ENCODE measurements at places on chromosomes 7 and 10.

DNA sequence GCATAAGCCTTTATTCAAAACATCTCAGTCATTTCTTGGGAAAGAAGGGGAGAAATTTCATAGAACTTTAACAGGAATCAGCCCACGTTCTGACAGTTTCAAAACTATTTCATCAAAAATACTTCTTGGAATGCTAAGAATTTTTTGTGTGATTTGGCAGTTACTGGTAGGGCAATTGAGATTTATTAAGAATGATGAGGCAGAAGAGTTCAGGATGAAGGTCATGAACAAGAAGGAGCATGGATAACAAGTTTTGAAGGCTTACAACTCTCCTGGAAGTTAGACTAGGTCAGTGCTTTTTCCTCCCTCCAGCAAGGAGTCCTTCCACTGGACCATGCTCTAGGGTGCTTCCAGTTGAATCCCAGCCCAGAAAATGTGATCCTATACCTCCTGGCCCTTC, 569.9 kb downstream of the ANKRD7 start:
- DNase-seq, result no peak

GRCh38 chr7:99040104-99040958, 103.6 kb downstream of the SMURF1 start:
- DNase-seq, result peak; percentile 88

DNA sequence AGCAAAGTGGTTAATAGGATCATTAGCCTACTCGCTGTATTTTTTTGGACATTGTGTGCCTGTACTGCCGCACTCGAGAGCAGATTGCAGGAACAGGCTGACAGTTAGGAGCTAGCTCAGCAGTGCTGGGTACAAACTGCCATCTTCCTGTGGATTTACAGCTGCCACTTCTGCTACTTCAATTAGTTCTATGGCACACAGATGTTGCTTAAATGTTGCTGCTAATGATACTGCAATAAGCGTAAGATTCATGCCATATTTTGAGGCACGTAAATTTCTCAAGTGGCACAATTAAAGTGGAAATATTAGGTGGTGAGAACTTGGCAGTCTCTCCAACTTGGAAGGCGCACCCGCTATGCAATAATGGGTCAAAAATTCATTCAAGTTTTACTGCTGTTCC, 171.9 kb downstream of the EBF3 start:
- DNase-seq, result no peak

DNA sequence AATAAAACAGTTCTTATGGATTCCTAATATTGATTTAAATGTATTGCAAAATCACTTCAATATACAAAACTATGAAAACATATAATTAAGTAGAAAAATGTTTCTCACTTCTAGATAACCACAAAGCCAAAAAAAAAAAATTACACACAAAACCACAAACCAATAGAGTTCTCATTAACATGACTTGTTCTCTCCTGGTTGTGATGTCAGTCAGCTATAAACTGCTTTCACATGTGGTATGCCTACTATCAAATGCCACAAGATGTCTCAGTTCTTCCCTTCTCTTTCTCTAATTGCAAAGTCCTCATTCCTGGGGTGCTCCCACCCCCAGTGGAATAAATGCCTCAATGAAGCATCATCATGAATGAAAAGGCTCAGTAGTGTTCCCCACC, 16.6 kb downstream of the GNAI1 start:
- peak; percentile 83 for DNase-seq

DNA sequence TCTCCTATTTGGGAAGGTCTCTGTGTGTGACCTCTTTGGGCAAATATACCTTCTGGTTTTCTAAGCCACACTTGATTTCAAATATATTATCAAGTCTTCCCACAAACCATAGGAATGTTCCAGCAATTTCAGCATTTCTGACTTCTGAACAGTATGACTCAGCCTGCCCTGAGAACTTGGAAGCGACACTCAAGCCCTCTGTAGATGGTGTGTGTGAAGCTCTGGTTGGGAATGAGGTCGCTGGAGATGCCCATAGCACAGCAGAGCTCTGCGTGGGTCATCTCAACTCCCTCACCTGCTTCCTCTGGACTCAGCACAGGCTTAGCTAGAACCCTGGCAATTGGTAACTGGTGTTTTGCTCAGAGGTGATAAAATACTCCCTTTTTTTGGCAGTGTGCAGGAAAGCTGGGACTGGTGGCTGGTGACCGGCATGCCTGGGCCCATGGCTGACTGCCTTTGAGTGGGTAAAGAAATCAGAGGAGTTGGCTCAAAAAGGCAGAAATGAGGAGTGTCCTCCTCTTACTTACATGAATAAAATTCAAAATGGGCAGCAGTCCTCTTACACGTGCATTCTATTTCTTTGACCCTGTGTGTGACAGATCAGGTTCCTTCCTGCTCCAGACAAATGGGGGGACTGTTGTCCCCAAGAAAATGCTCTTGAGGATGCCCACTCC, 87.5 kb upstream of the NRP1 start:
- DNase-seq, result no peak

DNA sequence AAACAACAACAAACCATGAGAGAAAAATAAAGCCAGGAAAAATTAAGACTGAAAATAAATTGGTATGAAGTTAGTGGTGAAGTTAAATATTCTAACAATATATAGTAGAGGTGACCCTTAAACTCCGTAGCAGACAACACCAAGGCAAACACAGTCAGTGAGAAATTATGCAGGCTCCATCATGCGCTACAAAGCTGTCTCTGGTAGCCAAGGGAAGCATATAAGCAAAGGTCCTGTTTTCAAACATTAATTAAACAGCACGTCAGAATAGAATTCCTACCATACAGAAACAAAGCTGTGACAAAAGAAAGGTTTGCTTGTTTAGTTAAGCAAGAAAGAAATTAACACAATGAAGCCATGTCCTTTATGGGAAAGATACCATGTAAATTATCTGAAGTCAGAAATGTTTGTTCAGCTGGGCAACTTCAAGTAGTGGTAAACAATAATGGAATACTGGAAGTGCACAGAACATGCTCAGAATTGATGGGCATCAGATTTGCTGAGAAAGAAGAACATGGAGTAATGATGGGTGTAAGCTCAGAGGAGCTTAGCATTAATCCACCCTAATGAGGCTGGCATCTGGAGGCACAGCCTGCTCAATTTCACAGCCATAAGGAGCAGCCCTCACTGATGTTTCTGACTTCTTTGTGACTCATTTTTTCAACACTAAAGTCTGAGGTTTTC, 75.7 kb downstream of the IGF2BP3 start:
- no peak for DNase-seq

DNA sequence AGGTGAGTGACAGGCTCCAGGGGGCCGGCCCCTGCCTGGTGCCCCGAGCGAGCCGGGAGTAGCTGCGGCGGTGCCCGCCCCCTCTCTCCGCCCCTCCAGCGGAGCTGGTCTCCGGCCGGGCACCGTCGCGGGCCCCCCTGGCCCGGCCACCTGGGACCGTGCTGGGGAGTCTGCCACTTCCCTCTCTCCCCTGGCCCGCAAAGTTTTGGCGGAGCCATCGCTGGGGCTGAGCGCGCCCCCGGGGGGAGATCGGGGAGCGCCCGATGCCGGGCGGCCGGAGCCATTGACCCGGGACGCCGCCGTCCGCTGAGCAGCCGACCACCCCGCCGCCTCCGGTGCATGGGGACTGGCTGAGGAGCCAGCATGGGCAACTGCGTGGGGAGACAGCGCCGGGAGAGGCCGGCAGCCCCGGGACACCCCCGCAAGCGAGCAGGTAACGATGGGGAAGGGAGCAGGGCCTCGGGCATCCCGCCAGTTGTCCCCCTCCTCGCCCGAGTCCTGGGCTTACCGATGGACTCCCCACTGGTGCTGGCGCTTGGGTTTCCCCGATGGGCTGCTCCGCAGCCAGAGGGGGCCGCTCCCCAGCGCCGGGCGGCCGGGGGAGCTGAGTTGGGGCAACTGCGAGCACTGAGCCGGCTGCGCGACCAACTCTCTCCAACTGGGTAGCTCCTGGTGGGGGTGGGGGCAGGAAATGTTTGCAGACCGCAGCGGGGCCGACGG, at the start of gene UBTD1:
Gene UBTD1, plus strand, starts transcription at position 84 of the 720 bp plus-strand sequence. Its CDS starts 280 bp downstream, at position 364.
- DNase-seq, result peak; percentile 42

GRCh38 chr7:12524794-12525386, 45.6 kb upstream of the SCIN start:
- DNase-seq, result peak; percentile 77

DNA sequence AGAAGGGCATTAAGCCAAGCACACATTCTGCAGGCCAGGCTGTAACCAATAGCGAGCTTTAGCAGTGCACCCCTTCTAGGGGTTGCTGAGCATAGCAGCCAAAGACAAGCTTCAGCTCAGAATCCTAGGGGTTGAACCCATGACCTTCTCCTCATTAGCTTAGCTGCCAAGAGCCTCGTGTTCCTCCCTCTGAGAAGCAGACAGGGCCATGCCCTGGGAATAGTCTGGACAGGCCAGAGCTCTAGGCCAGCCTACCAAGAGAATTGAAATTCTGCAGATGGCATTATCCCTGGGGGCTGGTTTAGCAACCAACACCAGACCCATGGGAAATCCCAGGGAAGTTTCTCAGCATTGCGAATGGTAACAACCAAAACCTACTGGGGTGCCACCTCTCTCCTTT, 77.2 kb downstream of the PLXNA4 start:
- no peak for DNase-seq

DNA sequence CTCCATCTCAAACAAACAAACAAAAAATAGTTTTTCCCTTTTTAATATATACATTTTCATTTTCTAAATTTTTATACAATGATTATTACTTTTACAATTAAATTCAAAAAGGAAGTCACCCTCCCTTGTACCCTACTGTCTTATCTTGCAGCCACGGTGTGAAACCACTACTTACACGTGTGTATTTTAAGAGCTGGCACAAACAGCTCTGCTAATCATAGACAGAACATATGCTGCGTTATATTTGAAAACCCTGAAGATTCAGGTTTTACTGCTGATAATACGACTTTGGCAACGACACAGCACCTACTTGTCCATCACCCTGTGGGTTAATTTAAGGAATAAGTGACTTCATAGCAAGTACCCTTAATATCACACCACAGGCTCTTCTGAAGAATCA, 991 bp downstream of the ANKRD61 start:
- peak; percentile 95 for DNase-seq

DNA sequence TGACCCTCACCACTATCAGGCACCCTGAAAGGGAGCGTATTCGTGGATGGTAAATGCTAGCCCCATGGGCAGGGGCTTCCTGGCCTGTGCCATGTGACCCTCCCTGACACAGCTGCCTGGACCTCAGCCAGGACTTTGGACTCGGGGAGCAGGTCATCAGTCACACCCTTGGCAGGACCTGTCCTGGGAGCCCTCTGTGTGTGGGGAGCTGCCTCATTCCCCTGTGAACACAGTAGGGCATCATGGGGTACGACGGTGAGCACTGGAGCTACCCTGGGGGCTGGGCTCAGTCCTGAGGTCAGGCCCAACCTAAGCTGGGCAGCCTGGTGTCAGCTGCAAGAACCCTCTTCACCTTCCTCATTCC, 129.3 kb upstream of the FAM20C start:
- DNase-seq, result no peak

DNA sequence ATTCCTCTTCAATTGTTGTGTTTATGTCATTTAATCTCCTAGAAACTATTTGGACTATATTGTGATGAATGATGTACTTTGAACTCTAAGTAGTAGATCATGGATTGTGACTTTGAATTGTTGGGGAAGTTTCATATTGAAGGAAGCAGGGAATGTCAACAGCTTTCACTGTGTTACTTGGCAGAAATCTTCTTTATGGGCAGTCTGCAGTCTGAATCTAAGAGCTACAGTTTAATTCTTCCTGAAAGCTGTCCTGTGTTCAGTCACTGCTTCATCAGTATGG, 91.6 kb downstream of the PPP1R9A start:
- DNase-seq, result no peak

GRCh38 chr10:124561206-124561605, 99.6 kb downstream of the LHPP start:
- DNase-seq, result no peak

DNA sequence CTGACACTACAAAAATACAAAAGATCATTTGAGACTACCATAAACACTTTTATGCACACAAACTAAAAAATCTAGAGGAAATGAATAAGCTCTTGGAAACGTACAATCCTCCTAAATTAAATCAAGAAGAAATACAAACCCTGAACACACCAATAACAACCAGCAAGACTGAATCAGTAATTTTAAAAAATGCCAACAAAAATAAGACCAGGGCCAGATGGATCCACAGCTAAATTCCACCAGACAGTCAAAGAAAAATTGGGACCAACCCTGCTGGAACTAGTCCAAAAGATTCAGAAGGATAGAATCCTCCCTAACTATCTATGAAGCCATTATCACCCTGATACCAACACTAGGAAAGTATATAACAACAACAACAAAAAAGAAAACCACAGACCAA, 277.4 kb downstream of the AGMO start:
- no peak for DNase-seq

DNA sequence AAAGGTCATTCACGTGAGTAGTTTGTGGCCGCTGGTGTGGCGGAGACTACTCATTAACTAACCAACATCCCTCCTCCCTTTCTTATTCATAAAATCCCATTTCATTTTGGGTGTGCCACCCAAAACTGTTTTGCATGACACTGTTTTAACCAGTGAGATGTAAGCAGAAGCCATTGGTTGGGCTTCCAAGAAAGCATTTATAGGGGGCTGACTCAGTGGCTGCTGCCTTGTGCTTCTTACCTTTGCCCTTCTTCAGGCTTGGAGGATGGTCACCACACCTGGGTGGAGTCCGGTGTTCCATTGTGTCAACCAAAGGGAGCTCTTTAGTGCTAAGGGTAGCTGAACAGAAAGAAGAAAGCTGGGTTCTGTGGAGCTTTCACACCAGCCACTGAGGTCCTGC, 37.2 kb upstream of the EPC1 start:
- DNase-seq, result no peak

DNA sequence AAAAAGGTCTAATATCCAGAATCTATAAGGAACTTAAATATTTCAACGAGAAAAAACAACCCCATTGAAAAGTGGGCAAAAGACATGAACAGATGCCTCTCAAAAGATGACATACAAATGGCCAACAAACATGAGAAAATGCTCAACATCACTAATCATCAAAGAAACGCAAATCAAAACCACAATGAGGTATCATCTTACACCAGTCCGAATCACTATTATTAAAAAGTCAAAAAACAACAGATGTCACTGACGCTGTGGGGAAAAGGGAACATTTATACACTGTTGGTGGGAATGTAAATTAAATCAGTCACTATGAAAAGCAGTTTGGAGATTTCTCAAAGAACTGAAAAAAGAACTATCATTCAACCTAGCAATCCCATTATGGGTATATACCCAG, 6.0 kb downstream of the VWDE start:
- DNase-seq, result no peak

DNA sequence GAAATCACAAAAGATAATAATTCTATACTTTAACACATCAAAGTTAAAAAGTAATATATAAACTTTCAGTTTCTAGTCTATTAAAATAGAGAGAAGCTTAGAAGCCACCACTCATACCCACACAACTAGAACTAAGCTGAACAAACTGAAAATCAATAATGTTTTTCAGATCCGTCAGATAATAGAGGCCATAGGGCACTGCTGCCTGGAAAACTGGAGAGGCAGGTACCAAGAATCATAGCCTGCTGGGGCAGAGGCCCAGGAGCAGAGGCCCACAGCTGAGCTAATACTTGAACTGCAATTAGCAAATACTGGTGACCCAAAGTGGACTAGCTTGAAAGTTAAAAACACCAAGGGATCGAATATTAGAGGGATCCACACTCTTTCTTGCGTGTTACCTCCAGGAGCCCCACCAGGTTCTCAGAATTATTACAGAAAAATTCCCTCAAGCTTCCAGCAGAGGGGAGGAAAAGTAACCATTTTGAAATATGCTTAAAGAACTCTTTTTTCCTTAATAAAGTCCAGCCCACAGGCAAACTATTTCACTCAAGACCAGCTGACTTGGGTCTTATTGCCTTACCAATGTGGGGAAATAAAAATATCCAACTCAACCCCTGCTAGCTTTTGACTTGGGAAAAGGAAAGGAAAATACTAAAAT, 774.1 kb upstream of the IGFBP3 start:
- DNase-seq, result no peak

All from hematopoietic multipotent progenitor cell treated with erythropoietin and hydrocortisone succinate and interleukin-3 and kit ligand, for 4 days (in vitro differentiated cells).